ENCODE measurements at places on chromosomes 7 and 10. TPM values are rescaled to one million over a fixed set of nuclear protein-coding genes. Genes with fewer than 3 reads are reported as not detected.

- no peaks in the 10 kb centered on the region for H3K36me3 ChIP-seq
- no peak overlapping the region for H3K4me3 ChIP-seq
- no peak overlapping the region for H3K27ac ChIP-seq
Measured at GRCh38 chr7:131234719-131235488, 92.8 kb upstream of the MKLN1 start.

GRCh38 chr7:10122551-10123100, 851.0 kb upstream of the PHF14 start:
- DNase-seq = no peak
- no peaks in the 10 kb centered on the region for H3K27me3 ChIP-seq
- no peak overlapping the region for H3K4me3 ChIP-seq
- no peaks in the 10 kb centered on the region for H3K36me3 ChIP-seq
- H3K27ac ChIP-seq = no peak overlapping the region

GRCh38 chr10:124652200-124652599, 92.0 kb downstream of the FAM53B start:
- H3K36me3 ChIP-seq = peaks cover 15% of the 10 kb centered on the region
- H3K27me3 ChIP-seq = no peaks in the 10 kb centered on the region
- H3K4me3 ChIP-seq = no peak overlapping the region
- peaks cover 95% of the 10 kb centered on the region for H3K4me1 ChIP-seq

DNA sequence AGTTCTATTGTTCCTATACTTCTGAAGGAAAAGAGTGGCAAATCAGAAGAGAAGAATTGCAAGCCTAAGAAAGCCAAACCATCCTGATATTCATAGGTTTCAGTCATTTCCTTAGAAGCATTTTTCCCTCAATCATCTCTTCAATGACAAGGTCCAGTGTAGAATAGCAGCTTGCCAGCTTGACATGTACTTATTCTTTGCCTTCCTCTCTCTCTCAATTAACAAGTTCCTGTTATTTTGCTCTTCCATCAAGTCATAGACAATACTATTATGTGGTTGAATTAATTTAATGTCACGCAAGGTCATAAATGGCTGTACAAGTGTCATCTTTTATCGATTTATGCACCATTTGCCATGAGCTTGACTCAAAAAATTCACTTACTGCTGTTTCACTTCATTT, 216.3 kb upstream of the MBL2 start:
- no peak overlapping the region for H3K27ac ChIP-seq
- no peaks in the 10 kb centered on the region for H3K36me3 ChIP-seq
- H3K4me3 ChIP-seq = no peak overlapping the region
- H3K27me3 ChIP-seq = no peaks in the 10 kb centered on the region
- no peaks in the 10 kb centered on the region for H3K4me1 ChIP-seq

DNA sequence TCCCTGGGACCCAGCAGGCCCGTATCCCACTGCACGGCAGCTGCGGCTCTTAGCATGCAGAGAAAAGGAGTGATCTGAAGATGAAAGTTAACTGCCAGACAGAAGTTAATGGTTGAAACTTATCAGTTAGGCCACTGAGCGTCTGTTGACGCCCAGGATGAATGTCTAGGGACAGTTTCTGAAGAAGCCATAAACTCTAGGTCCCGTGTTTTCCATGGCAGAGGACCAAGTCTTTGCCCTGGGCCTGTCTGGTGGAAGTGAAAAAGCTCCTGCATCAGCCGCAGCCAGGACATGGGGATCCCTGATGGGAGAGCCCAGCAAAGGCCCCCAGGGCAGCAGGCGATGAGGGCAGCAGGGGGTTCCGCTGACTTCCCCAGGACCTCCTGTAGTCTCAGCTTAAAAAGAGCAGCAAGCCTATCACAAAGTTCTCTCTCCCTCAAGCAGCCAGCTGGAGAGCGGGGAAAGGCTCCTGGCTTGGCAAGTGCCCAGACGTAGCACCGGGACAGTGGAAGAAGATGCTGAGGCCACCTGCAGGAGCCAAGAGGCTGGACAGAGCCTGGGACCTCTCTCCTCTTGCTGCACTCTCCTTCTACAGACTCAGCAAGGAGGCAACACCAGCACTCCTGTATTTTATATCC, 79.6 kb downstream of the TNS3 start:
- no peaks in the 10 kb centered on the region for H3K4me1 ChIP-seq
- H3K27me3 ChIP-seq = no peaks in the 10 kb centered on the region
- H3K4me3 ChIP-seq = no peak overlapping the region
- H3K36me3 ChIP-seq = no peaks in the 10 kb centered on the region
- no peak overlapping the region for H3K27ac ChIP-seq
- no peak for DNase-seq

DNA sequence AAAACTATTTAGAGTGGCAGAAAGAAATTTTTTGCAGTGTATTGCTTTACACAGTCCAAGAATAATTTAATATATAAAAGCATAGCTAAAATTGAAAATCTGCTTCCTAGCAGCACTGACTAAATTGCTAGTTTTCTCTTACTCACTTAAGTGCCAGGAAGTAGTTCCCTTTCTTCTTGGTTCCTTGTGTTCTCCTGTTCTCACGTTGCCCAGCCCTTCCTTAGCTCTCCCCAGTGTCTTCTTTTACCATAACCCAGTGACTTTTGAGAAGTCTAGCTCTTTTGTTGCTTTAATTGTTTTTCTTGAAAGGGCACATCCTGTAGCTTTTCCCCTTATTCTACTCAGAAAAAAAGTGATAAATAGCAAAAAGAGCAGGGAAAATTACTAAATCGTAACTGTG, 215.5 kb downstream of the THSD7A start:
- H3K27me3 ChIP-seq = no peaks in the 10 kb centered on the region
- no peaks in the 10 kb centered on the region for H3K36me3 ChIP-seq
- no peaks in the 10 kb centered on the region for H3K4me1 ChIP-seq
- H3K27ac ChIP-seq = no peak overlapping the region
- H3K4me3 ChIP-seq = no peak overlapping the region

DNA sequence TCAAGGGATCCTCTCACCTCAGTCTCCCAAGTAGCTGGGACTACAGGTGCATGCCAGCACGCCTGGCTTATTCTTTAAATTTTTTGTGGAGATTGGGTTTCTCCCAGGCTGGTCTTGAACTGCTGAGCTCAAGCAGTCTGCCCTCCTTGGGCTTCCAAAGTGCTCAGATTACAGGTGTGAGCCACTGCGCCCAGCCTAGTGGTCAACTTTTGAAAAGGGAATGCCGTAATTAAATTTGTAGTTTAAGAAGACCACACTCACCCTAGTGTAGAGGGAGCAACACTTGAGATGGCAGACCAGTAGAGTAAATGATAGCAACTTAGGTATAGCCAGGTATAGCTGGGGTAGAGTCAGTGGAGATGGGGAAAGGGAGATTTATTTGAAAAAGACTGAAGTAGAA, 17.6 kb downstream of the ZRANB1 start:
- H3K27ac ChIP-seq = no peak overlapping the region
- DNase-seq = no peak
- peaks cover 3% of the 10 kb centered on the region for H3K4me1 ChIP-seq
- no peak overlapping the region for H3K4me3 ChIP-seq
- H3K36me3 ChIP-seq = no peaks in the 10 kb centered on the region

- H3K36me3 ChIP-seq = no peaks in the 10 kb centered on the region
- H3K4me1 ChIP-seq = peaks cover 12% of the 10 kb centered on the region
- H3K4me3 ChIP-seq = no peak overlapping the region
- H3K27ac ChIP-seq = no peak overlapping the region
- no peak for DNase-seq
Measured at GRCh38 chr7:5441840-5442503, 18.3 kb upstream of the TNRC18 start.

GRCh38 chr7:102273749-102274712, 12.6 kb upstream of the SH2B2 start:
- no peaks in the 10 kb centered on the region for H3K27me3 ChIP-seq
- no peak overlapping the region for H3K4me3 ChIP-seq
- no peak overlapping the region for H3K27ac ChIP-seq
- no peaks in the 10 kb centered on the region for H3K36me3 ChIP-seq

- DNase-seq = no peak
- H3K27me3 ChIP-seq = no peaks in the 10 kb centered on the region
- peaks cover 72% of the 10 kb centered on the region for H3K4me1 ChIP-seq
- H3K27ac ChIP-seq = peak overlapping the region; percentile 80
- no peaks in the 10 kb centered on the region for H3K36me3 ChIP-seq
Measured at GRCh38 chr7:151756866-151757265, 120.0 kb downstream of the PRKAG2 start.

GRCh38 chr7:17940951-17941431, 697 bp upstream of the SNX13 start:
- no peaks in the 10 kb centered on the region for H3K36me3 ChIP-seq
- DNase-seq = no peak
- H3K4me1 ChIP-seq = peaks cover 4% of the 10 kb centered on the region
- no peaks in the 10 kb centered on the region for H3K27me3 ChIP-seq
- peak overlapping the region; percentile 76 for H3K4me3 ChIP-seq

DNA sequence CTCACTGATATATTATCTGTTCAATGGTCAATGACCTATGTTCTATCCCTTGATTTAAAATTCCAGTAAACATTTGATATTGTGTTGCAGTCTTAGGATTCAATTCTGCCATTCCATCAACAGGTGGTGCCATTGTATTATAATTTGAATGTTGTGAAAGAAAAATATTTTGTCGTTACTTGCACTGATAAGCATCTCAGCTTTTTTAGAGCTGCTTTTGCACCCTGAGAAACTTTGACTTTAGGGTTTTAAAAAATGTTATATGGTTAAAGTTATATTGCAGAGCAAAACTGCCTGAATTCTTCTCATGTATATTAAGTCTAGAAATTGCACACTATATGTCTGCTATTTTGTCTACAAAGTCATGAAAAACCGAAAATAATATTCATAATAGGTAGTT, 18.8 kb upstream of the MINDY3 start:
- H3K4me1 ChIP-seq = no peaks in the 10 kb centered on the region
- H3K27ac ChIP-seq = no peak overlapping the region
- no peak overlapping the region for H3K4me3 ChIP-seq
- DNase-seq = no peak

- H3K27ac ChIP-seq = no peak overlapping the region
- no peaks in the 10 kb centered on the region for H3K27me3 ChIP-seq
- no peaks in the 10 kb centered on the region for H3K36me3 ChIP-seq
- peaks cover 6% of the 10 kb centered on the region for H3K4me1 ChIP-seq
- no peak for DNase-seq
Measured at GRCh38 chr7:47804767-47805545, 143.3 kb downstream of the PKD1L1 start.

GRCh38 chr10:85212526-85212925, 884.1 kb downstream of the CCSER2 start:
- no peak for DNase-seq
- H3K4me3 ChIP-seq = no peak overlapping the region
- H3K36me3 ChIP-seq = no peaks in the 10 kb centered on the region
- H3K27me3 ChIP-seq = no peaks in the 10 kb centered on the region
- H3K4me1 ChIP-seq = no peaks in the 10 kb centered on the region
- no peak overlapping the region for H3K27ac ChIP-seq

DNA sequence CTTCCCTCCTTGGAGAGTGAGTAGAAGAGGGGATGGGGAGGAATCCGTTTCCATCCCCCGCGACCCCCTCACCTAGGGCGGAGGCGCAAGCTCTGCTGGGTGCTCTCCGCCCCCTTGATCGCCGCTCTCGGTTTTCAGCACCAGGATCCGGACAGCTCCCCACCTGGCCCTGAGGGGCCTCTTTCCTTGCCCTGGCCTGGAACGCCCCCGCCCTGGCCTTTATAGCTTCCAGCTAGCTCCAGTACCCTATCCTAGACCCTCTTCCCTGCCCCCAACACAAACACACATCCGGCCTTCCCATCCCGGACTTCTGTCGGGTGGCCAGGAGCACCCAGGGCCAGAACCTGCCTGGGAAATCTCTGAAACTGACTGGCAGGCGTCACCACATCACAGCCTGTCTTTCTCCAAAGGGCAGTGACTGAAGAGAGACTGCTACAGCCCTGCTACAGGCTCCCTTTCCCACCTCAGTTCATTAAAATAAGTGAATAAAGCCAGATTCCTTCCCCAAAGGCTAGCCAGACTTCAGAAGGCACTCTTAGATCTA, 72.3 kb upstream of the LEP start:
- peak overlapping the region; percentile 67 for H3K4me3 ChIP-seq
- no peak for DNase-seq
- no peak overlapping the region for H3K27ac ChIP-seq
- peaks cover 28% of the 10 kb centered on the region for H3K27me3 ChIP-seq

DNA sequence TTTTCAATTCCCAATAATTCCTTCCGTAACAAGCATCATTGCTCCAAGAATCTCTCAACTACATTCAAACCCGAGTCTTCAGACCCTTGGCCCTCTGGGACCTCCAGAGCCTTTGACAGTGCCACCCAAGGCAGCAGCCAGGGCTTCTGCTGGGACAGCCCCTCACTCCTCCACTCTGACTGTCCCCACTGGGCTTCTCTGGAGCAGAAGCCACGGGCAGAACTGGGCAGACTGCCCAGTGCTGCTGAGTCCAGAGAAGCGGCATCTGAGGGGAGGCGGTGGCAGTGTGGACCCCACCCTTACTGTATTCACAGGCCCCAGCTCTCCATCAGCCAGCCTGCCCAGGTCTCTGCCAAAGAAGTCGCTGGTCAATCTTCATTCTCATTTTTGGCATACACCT, 8.8 kb downstream of the CYREN start:
- H3K4me3 ChIP-seq = no peak overlapping the region
- H3K27ac ChIP-seq = peak overlapping the region; percentile 69
- no peak for DNase-seq
- H3K4me1 ChIP-seq = peaks cover 35% of the 10 kb centered on the region
- no peaks in the 10 kb centered on the region for H3K27me3 ChIP-seq

GRCh38 chr10:8449909-8450308, 395.4 kb downstream of the GATA3 start:
- peaks cover 22% of the 10 kb centered on the region for H3K27me3 ChIP-seq
- peaks cover 11% of the 10 kb centered on the region for H3K4me1 ChIP-seq
- H3K27ac ChIP-seq = no peak overlapping the region
- no peak for DNase-seq
- H3K36me3 ChIP-seq = no peaks in the 10 kb centered on the region

DNA sequence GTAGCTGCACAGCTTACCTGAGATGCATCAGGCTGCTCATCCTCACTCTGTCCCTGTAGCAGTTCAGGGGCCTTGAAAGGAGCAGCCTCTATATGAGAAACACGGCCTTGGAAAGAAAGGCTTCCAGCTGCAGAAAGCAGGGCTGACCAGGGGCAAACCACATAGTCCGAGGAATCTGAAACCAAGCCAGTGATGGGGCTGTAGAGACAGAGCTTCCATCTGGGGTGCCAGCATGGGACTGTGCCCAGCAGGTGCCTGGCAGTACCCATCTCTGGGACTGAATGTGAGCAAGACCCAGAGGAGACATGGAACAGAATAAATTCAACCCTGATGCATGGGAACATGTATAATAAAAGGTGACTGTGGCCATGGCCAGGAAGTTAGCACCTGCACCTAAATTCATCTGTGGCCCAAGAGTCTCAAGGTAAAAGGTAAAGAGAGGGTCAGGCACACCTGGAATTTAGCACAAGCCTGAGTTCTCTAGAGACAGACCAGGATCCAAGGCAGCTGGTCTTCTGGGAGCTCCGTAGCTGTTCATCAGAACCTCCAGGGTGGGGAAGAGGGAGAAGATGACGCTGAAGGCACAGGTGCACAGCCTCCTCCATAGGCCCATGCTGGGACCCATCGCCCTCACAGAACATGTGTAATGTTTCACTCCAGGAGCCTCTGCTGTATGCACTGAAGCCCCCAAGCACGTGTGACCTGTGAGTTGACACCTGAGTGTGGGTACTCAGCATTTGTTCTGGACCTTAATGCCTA, 25.3 kb downstream of the FRMPD2 start:
- H3K27me3 ChIP-seq = no peaks in the 10 kb centered on the region
- no peak for DNase-seq
- H3K36me3 ChIP-seq = no peaks in the 10 kb centered on the region
- H3K27ac ChIP-seq = no peak overlapping the region
- H3K4me3 ChIP-seq = no peak overlapping the region

TAC1 gene
- not detected for total RNA-seq

SPDYE3 gene
- total RNA-seq = not detected

PPP3CB gene
- total RNA-seq = 40.2 TPM

NEUROG3 gene
- total RNA-seq = not detected

C10orf67 gene
- not detected for total RNA-seq

SPDYE2 gene
- not detected for total RNA-seq

PTPRN2 gene
- 0.38 TPM for total RNA-seq

KNDC1 gene
- not detected for total RNA-seq

GRK5 gene
- 7.7 TPM for total RNA-seq

Measured in esophagus squamous epithelium (tissue), 5 donors.